ENCODE measurements at places on chromosomes 7 and 10. TPM values are rescaled to one million over a fixed set of nuclear protein-coding genes. Genes with fewer than 3 reads are reported as not detected.

CUBN gene
- polyA plus RNA-seq, result 0.13 TPM

FAM131B gene
- 0.41 TPM for polyA plus RNA-seq

UNCX gene
- not detected for polyA plus RNA-seq

SUMF2 gene
- 143 TPM for polyA plus RNA-seq

MRM2 gene
- 14.4 TPM for polyA plus RNA-seq

STEAP4 gene
- polyA plus RNA-seq, result 12.3 TPM

C10orf88 gene
- 3.6 TPM for polyA plus RNA-seq

LHFPL3 gene
- polyA plus RNA-seq, result not detected

AVL9 gene
- 7.0 TPM for polyA plus RNA-seq

PRRT4 gene
- polyA plus RNA-seq, result 0.28 TPM

HERC4 gene
- polyA plus RNA-seq, result 28.0 TPM

Data from aorta (tissue), 5 donors.